Ovary (tissue), 10 donors: ENCODE measurements at places on chromosomes 16 and 17. TPM values are rescaled to one million over a fixed set of nuclear protein-coding genes. Genes with fewer than 3 reads are reported as not detected.

DNA sequence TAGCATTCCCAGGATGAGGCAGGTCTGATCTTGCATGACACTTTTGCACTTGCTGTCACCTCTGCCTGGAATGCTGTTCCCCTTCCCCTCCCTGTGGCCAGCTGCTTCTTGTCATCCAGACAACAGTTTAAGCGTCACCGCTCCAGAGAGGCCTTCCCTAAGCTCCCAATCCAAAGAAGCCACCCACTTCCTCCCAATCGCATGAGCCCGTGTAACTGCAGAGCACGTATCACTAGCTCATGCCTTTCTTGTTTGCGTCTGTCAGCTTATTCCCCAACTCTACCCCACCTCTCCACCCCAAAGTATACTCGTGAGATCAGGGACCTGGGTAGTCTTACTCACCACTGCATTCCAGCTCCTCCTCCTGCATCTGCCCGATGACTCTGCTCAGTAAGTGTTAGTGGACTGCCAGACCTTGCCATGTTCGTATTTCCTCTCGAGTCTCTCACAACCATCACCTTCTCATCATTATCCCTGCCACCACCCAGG, 92.8 kb downstream of the GAS7 start:
- no peak for DNase-seq

DNA sequence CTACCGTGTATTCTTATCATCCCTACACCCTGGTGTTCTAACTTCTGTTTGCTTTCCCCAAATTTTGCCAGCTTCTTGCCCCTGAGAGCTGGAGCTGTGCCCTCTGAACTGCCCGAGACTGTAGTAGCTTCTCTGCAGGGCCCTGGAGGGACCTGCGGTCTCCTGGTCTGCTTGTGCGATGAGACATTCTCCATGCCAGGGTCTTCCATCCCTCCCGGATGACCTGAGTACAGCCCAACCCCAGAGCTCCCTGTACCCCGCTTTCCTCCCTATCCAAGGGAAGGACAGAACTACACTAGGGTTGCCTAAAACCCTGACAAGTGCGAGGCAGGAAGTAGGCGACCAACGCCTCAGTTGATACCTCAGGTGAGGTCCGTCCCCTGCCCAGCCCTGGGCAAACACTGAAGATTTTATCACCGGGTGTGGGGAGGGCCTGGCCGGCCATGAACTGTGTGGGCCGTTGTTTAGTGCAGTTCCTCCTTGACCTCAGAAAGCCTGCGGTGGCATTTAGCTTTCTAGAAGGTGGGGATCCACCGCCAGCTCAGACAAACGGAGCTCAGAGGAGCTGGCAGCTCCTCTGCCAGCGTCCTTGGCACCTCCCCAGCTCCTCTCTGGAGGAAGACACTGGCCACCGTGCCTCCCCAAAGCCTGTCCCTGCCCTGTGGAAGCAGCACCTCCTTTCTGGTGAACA, 13.7 kb downstream of the CANT1 start:
- DNase-seq: peak; percentile 38

GRCh38 chr17:38428643-38429371, 543 bp downstream of the ARHGAP23 start:
- peak; percentile 80 for DNase-seq

GRCh38 chr17:58233543-58233942, 4.8 kb upstream of the LPO start:
- no peak for DNase-seq

DNA sequence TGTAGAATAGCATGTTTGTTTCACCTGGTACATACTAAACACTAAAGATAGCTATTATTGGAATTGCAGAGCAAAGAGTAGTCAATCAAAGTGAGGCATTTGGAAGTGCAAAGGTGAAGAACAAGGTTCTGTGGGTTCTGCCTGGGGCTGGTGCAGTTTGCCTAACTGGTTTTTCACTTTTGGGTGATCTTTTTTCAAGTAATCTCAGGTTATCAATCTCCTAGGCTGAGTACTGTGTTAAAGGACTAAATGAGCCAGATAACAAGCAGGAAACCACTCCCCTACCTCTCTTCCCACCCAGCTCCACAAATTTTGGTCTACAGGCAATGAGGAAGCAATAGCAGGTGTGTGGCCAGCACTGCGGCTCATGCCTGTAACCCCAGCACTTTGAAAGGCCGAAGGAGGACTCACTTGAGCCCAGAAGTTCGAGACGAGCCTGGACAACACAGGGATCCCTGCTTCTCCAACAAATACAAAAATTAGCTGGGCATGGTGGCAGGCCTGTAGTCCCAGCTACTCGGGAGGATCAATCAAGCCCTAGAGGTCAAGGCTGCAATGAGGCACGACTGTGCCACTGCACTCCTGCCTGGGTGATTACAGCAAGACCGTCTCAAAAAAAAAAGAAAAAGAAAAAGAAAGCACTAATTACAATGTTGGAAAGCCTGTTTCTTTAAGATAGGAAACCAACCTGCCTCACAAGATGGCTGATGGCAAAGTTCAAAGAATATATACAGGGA, 2.0 kb upstream of the NTAN1 start:
- DNase-seq: no peak

Gene EFNB3
- 2.7 TPM for total RNA-seq

Gene SULT1A3
- 7.1 TPM for total RNA-seq
